ENCODE measurements at places on chromosomes 16 and 17.

GRCh38 chr16:67191411-67191994 is 452 bp upstream of the E2F4 start:
- no peak for DNase-seq

DNA sequence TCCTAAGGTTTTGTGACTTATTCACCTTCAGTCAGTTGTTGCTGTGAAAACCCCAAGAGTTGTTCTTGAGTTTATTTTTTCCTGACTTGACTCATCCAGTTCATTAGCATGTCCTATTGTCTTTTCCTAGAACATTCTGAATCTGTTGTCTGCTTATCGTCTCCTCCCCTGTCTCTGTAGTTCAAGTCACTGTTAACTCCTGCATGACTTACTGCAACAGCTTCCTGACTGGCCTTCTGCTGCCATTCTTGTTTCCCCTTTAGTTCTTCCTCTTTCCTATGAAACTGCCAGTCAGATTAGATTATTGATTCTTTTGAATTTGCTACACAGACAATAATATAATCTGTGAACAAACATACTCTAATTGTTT is 161.5 kb downstream of the FTO start:
- DNase-seq = no peak

GRCh38 chr17:67532326-67532871 is 155.3 kb downstream of the PITPNC1 start:
- no peak for DNase-seq

DNA sequence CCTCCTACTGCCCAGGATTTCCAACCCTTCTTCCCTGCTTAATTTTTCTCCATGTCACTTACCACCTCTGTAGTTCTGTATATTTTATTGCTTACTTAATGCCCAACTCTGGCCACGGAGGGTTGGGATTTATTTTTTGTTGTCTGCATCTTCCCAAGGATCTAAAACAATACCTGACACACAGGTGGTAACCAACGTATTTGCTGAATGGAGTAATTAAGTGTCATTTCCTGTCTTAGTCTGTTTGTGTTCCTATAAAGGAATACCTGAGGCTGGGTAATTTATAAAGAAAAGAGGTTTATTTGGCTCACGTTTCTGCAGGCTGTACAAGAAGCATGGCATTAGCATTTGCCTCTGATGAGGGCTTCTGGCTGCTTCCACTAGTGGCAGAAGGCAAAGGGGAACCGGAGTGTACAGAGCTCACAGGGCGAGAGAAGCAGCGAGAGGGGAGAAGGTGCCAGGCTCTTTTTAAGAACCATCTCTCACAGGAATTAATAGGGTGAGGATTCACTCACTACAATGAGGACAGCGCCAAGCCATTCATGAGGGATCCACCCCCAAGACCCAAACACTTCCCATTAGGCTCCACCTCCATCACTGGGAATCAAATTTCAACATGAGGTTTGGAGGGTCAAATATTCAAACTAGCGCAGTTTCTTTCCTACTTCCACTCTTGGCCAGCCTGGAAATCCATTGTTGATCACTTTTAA is 44.8 kb downstream of the ERN1 start:
- no peak for DNase-seq

DNA sequence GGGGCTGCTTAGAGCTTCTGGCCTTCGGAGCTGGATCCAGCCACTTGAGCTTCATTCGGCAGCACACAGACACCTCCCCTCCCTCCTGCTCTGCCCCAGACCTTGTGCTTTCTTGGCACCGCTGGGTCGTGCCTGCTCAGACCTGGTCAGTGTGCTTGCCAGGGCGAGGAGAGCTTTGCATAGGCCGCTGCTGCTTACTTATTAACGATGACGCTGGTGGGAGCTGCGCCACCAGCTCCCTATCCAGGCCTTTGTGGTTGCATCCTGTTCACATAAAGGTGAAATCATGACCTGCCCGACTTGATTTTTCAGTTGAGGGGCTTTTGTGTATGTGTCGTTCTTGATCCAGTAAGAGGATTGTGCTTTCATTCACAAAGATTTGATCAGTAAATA is 101.1 kb downstream of the MSI2 start:
- DNase-seq = no peak

DNA sequence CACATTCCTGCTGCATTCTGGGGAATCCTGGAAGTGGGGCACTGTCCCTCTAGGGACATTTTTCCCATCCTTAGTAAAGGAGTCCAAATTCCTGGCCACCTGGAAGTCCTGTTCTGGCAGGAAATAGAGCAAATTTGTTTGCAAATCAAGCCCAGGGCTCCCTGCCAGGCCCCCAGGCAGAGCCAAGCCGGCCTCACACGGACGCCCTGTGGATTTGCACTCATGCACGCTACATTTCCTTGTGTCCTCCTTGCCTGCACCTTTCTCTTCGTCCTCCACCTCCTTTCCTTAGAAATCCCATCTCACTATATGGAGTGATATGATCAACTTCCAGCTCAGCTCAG is 7.0 kb upstream of the CALB2 start:
- DNase-seq = no peak

DNA sequence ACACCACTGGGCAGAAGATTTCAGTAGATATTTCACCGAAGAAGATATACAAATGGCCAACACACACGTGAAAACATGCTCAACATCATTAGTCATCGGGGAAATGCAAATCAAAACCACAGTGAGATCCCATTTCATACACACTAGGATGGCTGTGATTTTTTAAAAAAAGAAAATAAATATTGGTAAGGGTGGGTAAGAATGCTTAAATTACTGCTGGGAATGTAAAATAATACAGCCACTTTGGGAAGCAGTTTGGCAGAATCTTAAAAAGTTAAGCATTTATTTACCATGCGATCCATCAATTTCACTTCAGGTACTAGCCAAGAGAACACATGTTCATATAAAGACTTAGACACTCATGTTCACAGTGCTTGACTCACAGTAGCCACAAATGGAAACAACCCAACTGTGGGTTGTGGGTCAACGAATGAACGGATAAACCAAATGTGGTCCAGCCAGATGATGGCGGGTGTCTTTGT is 6.5 kb upstream of the C16orf74 start:
- DNase-seq = no peak

DNA sequence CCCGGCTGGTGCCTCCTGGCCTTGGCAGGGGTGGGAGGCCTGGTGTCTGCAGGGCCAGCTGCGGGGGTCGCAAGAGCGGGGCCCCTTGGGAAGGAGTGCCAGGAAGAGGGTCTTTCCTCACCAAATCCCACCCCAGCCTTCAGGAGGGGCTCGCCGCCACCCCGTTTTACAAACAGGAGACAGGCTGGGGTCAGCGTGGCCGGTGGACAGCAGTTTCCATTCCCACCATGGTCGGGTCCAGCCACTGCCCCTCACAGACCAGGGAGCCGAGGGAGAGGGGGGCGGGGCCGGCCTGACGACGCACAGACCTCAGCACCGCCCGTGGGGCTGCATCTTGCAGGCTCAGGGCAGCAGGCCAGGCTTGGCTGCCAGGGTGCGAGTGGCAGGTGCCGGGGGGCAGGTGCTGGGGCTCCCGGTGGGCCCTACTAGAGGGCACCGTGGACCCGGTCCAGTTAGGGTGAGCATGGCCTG is 7.6 kb downstream of the CBFA2T3 start:
- no peak for DNase-seq

GRCh38 chr16:23943604-23944003 is 107.8 kb downstream of the PRKCB start:
- no peak for DNase-seq

DNA sequence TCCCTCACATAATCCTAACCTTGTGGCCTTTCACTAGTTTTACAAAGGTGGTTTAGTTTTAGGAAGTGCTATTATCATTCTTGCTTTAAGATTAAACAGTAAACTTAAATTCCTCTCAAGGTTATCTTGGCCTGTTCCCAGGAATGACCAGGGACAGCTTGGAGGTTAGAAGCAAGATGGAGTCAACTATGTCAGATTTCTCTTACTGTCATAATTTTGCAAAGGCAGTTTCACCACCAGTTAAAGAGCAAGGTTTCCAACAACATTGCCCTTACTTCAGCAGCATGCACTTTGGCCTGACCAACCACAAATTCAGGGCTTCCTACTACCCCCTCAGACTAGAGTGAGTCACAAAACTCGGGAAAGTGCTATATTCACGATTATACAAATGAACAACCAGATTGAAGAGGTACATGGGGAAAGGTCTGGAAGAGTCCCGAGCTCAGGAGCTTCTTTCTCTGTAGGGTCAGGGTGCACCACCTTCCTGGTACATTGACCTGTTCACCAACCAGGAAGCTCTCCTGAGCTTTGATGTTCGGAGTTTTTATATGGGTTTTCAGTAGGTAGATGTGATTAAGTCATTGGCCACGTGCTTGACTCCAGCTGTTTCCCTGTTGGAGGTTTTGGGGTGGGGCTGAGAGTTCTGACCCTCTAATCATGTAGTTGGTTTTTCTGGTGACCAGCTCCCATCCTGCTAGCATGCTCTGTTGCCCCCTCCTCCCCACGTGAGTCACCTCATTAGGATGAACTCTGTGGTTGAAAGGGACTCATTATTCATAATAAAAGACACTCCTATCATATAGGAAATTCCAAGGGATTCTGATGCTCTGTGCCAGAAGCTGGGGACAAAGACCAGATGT is 19.4 kb downstream of the RHOT1 start:
- DNase-seq = no peak

DNA sequence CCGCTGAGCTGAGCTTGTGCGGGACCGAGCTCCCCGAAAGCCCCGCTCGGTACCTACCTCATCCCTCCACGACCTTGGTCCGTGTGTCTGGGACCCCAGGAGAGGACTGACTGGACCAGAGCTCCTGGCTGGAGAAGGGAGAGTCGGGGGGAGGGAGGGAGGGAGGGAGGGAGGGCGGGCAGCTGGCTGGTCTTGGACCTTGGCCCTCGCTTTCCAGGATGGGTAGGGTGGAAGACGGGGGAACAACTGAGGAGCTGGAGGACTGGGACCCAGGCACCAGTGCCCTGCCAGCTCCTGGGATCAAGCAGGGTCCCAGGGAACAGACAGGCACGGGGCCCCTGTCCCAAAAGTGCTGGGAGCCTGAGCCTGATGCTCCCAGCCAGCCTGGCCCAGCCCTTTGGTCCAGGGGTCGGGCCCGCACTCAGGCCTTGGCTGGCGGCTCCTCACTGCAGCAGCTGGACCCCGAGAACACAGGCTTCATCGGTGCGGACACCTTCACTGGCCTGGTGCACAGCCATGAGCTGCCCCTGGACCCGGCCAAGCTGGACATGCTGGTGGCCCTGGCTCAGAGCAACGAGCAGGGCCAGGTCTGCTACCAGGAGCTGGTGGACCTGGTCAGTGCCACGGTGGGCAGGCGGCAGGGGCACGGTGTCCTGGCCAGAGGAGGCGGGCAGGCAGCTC is 553 bp downstream of the RHBDL1 start:
- no peak for DNase-seq

DNA sequence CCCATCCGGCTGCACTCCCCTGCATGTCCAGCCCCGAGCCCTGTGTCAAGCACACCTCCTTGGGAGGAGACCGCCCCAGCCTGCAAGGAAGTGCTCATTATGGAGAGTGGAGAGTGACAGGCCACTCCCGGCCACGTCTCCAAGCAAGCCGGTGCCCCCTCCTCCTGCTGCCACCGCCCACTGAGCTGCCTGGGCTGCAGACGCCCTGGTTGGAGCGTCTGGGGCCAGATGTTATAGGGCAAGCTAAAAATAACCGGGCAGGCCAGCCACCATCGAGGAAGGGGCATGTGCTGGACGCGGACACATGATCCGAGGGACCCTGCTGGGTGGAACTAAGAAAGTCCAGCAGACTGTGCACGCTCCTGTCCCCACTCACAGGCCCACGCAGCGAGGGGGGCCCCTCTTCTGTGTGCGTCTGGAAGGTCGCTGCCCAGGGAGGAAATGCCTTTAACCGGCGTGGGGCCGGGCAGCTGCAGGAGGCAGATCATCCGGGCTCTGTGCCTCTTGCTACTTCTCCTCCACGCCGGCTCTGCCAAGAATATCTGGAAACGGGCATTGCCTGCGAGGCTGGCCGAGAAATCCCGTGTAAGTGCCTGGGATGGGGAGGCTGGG is at the start of gene WFDC1:
Gene WFDC1, plus strand, starts transcription at position 348 of the 612 bp plus-strand sequence. Its CDS starts 94 bp downstream, at position 442.
- no peak for DNase-seq

- peak; percentile 47 for DNase-seq
These were observed 2.0 kb downstream of the MAZ start for GRCh38 chr16:29808219-29808900.

DNA sequence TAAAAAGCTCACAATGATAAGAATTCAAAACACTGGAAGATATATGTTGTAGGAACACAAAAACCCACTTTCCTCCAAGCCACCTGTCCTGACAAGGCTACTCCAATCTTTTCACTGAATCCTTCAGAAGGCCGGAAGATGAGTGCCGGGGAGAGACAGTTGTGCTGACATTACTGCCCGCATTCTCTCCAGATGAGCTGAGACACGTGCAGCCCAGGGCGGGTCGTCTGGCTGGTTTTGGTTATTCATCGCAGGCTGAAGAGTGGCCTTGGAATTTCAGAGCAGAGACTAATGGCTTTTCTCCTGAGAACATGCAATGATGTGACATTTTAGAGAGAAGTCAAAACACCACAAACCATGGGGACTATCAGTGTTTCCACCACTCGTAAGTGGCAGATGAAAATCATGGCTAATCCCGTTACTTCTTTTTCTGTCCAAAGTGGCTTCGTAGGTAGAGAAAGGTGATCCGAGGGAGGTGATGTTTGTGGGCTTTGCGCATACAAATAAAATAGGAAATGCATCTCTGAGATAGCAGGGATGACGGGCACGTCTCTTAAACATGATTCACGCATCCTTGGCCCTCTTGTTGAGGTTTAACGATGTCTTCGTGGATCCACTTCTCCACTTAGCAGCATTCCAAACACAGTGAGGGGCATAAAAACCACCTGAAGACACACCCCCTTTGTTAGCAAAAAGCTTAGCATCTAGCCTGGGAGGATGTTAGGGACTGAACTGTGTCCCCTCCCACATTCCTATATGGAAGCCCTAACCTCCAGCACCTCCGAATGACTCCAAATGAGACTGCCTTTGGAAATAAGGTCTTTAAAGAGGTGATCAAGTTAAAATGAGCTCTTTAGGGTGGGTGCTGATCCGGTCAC is 134.0 kb downstream of the IRX3 start:
- DNase-seq = no peak

- no peak for DNase-seq
These were observed 158.3 kb upstream of the WSCD1 start for GRCh38 chr17:5911919-5912318.

- no peak for DNase-seq
These were observed 527 bp upstream of the MGAT5B start for GRCh38 chr17:76867578-76868175.

GRCh38 chr16:49701789-49702494 is 154.0 kb downstream of the ZNF423 start:
- no peak for DNase-seq

GRCh38 chr17:39090908-39091665 is 60.4 kb downstream of the PLXDC1 start:
- DNase-seq = no peak

GRCh38 chr17:51672065-51672464 is 411.7 kb downstream of the UTP18 start:
- DNase-seq = no peak

DNA sequence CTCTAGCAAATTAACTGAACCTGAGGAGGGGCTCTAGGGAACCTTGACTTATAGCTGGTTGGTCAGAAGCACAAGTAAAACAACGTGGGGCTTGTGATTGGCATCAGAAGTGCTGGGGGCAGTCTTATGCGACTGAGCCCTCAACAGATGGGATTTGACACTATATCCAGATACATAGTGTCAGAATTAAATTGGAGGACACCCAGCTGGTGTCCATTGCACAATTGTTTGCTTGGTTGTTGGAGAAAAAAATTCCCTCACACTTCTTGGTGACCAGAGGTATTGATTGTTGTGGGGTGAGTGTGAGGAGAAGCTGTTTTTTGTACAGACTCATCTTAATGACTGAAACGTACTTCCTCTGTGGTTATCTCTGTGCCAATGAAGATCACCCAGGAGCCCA is 59.7 kb downstream of the NTN1 start:
- no peak for DNase-seq

Measured in CD4-positive, alpha-beta T cell treated with Interleukin-12 subunit alpha and Interleukin-12 subunit beta, for 1 hour (primary cell).